Osteocyte (in vitro differentiated cells): ENCODE measurements at places on chromosomes 11 and 22. TPM values are rescaled to one million over a fixed set of nuclear protein-coding genes. Genes with fewer than 3 reads are reported as not detected.

HMOX1 gene
- 37.2 and 44.3 TPM in 2 replicates for total RNA-seq

CARD10 gene
- 29.2 and 31.5 TPM in 2 replicates for total RNA-seq

CALCA gene
- not detected in 2 replicates for total RNA-seq

DENND6B gene
- total RNA-seq, result 10.4 and 10.8 TPM in 2 replicates

CREB3L1 gene
- 77.0 and 78.6 TPM in 2 replicates for total RNA-seq

FAT3 gene
- total RNA-seq, result 12.3 and 13.2 TPM in 2 replicates

NOL12 gene
- 18.5 and 22.7 TPM in 2 replicates for total RNA-seq

HTR3A gene
- total RNA-seq, result not detected in 2 replicates

- no peak for DNase-seq
Observed at GRCh38 chr11:65112546-65113360, 1.1 kb downstream of the TM7SF2 start.

DNA sequence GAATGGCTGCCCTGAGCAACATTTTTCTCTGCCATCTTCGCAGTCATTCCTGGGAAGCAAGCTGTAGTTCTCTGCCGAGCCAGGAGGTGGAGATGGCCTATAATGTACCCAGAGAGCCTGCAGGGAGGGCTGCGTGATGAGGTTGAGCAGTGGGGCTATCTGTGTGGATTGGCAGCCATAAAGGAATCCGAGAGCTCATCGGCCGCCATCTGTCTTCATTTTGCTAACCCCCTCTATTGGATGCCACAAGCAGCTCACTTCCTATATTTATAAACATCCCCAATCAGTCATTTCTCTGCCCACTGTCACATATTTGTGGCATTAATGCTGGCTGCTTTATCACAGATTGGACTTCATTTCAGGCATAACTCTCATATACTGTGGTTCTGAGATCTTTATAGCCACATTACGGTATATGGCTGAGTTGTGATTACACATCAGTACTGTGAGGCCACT lies 209.5 kb downstream of the NTM start:
- DNase-seq, result no peak

DNA sequence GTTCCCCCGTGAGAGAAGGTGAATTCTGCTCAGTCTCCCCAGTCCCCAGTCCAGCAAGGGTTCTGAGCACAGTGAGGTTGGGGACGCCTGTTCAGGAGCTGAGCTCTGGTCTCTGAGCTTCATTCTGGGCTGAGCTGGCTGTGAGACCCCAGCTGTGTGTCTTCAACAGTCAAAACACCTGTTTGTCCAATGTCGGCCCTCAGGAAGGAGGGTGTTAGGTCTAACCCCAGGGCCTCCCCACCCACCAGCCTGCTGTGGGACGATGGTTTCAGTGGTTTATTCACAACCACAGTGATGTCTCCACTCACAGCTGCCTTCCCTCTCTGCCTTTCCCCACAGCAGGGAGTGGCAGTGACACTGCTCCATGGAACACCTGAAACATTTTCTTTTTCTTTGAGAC lies 1282.9 kb downstream of the TBC1D22A start:
- DNase-seq, result peak; percentile 67

GRCh38 chr22:19802001-19802893 lies 41.7 kb downstream of the TBX1 start:
- no peak for DNase-seq

DNA sequence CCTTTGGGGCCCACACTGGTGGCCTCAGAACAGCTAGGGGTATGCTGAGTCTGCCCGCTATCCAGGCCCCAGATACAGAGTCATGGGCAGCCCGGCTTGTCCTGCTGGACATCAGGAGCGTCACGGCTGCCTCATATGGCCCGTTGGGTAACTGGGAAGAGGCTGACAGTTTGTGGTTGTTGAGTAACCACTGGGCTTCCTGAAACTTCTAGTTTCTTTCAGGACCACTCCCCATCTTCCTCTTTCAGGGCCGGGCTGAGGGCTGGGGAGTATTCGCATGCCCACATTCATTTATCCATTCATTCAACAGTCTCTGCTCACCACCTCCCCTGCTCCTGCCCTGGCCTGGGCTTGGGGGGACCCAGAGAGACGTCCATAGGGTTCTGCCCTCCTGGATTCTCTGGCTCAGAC lies 13.4 kb upstream of the P2RY2 start:
- DNase-seq, result no peak

DNA sequence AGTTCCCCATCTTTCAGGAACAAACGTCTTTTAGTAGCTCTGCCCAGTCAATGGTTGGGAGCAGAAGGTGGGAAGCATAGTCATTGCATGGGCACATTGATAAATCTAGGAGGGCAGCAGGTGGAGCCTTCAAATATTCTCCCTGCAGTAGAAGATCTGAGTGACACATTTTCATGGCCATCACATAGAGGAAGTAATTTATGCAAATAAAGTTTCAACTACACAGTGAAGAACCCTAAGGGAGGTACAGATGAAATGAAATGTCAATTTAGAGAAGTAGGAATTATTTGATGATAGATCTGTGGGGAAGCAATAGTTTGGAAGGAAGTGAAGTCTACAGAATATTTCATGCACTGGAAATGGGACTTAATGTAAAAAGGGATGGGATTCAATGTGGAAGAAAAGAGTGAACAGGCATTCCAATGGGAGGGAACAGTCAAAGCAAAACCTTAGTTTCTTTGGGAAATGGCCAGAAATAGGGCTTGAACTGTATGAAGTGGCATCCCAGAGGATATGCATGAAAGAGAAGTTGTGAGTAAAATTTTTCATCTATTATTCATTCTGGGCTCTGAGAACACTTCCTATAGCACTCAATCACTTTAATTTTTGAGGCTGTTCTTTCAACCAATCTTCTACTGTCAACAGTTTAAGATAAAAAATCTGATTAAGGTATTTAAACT lies 256.2 kb upstream of the LUZP2 start:
- no peak for DNase-seq

DNA sequence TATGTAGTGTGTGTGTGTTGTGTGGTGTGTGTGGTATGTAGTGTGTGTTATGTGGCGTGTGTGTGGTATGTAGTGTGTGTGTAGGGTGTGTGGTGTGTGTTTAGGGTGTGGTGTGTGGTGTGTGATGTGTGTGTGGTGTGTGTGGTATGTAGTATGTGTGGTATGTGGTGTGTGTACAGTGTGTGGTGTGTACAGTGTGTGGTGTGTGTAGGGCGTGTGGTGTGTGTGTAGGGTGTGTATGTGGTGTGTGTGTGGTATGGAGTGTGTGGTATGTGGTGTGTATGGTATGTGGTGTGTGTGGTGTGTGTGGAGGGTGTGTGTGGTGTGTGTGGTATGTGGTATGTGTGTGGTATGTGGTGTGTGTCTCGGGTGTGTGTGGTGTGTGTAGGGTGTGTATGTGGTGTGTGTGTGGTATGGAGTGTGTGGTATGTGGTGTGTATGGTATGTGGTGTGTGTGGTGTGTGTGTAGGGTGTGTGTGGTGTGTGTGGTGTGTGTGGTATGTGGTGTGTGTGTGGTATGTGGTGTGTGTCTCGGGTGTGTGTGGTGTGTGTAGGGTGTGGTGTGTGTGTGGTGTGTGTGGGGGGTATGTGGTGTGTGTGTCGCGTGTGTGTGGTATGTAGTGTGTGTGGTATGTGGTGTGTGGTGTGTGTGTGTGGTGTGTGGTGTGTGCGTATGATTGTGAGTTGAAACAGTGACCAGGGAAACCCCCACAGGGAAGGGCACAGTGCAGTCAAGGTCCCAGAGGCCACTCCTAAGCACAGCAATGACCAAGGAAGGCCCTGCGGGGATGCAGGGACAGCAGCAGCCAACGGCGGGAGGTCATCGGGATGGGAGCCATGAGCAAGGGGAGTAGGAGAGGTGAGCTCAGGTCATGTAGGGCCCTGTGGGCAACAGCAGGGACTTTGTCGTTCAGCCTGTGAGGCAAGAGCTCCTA lies 2.9 kb upstream of the PPP6R2 start:
- DNase-seq, result no peak

DNA sequence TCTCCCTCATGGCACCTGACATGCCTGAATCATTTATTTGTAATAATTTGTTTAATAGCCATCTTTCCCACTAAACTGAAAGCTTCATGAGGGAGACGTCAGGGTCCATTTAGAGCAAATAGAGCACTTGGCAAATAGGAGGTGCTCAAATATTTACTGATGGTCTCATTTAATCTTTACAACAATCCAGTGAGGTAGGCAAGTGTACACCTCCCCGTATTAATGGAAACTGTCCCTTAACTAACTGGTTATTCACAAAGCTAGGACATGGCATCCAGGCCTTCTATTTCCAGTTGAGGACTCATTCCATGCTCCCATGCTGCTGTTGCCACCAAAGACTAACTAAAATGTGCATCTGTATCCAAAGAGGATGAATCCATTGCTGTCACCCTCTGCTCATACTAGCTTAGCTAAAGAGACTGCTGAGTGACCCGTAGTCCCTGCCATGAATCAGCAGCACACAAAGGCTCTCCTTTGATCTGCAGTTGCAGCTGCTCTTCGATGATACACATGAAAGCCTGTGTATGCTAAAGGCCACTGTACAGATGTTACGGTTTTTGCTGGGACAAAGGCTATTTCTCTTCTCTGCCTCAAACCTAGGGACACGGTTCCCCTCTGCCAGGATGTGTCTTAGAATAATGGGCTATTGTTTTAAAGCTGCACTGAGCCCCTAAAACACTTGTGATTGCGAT lies 82.6 kb downstream of the RAB30 start:
- DNase-seq, result no peak

GRCh38 chr11:12853652-12854296 lies 155.3 kb upstream of the RASSF10 start:
- no peak for DNase-seq

- no peak for DNase-seq
Observed at GRCh38 chr22:44182588-44183286, 2.0 kb downstream of the PARVG start.

GRCh38 chr22:26079009-26079408 lies 90.3 kb upstream of the SEZ6L start:
- DNase-seq, result no peak

- peak; percentile 78 for DNase-seq
Observed at GRCh38 chr22:38417252-38418060, 37.5 kb downstream of the KCNJ4 start.

- DNase-seq, result no peak
Observed at GRCh38 chr22:37229012-37229804, 14.9 kb downstream of the RAC2 start.

- DNase-seq, result no peak
Observed at GRCh38 chr11:26229257-26229656, 102.7 kb upstream of the ANO3 start.
